ENCODE measurements at places on chromosomes 1 and 21.

DNA sequence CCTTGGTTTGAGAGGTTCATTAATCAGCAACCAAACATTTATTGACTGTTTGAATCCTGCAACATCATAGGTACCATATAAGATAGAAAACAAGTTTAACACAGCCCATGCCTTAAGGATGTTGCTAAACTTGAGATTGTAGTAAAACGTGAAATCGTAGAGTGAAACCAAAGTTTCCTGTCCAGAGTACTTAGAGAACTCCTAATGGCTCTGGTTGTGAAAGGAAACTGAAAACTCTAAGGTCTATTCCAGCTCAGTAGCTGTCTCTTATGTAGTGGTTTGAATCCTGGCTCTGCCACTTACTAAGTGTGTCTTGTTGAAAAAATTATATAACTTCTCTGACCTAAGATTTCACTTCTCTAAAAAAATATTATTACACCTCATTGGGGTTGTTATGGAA is 310.9 kb downstream of the NTNG1 start:
- DNase-seq = no peak

DNA sequence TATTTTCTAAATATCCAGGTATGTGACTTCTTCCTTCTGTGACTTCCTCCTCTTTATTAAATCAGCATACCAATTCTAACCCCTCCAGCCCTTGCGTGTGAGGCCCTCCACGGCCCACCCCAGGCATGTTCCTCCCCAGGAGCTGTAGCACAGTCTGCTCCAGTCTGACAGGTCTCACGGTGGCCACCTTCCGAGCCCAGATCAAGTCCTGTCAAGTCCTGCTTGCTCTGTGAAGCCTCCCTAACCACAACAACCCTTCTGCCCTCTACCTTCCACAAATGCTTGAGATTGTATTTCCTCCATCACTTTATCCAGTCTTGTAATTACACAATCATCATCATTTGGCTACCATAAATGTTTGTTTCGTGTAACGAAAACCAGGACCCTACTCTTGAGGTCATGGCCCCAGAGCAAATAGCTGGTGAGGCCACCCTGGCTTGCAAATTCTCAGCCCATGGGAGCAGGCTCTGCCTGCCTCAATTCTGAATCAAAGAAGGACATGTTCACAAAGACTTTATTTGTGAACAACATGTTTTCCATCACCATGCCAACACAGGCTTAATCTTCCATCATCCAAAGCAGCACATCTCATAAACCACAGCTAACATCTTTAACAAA is 33.0 kb upstream of the S100A7 start:
- no peak for DNase-seq

GRCh38 chr1:186782791-186783190 is 46.0 kb upstream of the PLA2G4A start:
- DNase-seq = no peak

DNA sequence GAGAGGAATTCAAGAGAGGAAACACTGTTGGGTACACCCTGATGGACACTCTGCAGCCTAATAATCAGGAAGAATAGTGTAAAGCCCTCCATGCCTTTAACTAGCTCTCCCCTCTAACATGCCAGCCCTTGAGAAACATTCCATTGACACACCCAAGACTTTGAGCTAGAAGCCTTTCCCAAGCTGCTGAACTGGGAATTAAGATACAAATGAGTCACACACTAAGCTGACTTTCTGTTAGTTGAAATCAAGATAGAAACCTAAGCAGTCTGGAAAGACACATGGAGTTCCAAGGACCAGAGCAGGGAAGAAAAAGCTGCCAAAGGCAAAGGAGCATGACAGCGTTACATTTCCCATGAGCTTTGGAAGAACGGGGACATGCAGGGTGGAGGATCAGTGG is 380.8 kb downstream of the NPHP4 start:
- DNase-seq = no peak

GRCh38 chr1:158043232-158043631 is 49.8 kb downstream of the KIRREL1 start:
- DNase-seq = no peak

- DNase-seq = no peak
Measured at GRCh38 chr1:25458541-25459298, 28.0 kb downstream of the MACO1 start.

DNA sequence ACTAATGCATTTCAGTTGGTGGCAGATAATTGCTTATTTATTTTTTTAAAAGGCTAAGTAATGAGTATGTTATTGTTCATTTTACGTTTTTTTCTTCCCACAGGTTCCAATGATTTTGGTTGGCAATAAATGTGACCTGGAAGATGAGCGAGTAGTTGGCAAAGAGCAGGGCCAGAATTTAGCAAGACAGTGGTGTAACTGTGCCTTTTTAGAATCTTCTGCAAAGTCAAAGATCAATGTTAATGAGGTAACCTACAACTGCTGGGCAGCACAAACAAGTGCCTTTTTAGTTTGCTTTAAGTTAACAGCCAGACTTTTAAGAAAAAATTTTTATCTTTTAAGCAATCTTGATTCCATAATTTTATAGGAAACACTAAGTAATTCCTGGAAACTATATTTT is 35.0 kb downstream of the INKA2 start:
- no peak for DNase-seq

DNA sequence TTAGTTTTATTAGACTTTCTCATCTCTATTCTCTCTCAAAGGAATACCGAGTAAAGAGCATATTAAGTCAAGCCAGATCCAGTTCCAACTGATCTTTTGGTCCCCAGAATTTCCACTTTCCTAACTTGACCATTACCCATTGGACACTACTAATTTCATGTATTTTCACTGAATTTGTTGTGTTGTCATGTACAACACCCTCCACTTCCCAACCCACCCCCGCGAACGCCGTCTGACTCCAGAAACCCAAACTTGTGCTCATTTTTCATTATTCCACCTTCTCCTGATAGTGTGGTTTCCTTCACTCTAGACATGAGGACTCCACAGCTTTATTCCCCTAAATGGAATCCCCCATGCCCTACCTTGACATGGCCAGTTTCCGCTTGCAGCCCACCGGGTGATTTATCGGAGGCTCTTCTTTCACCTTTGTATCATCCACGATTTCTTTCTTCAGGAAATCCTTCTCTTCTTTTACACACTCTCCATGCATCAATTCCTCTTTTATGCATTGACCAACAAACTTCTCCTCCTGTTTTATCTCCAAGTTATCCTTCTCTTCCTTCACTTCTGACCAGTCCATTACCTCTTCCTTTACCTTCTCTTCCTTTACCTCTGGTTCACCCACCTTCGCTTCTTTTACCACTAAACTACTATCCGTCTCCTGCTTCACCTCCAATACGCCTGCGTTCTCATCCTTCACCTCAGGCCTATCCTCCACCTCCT is 805 bp downstream of the ZNHIT6 start:
- no peak for DNase-seq

GRCh38 chr1:3924825-3925220 is 24.8 kb upstream of the C1orf174 start:
- no peak for DNase-seq

DNA sequence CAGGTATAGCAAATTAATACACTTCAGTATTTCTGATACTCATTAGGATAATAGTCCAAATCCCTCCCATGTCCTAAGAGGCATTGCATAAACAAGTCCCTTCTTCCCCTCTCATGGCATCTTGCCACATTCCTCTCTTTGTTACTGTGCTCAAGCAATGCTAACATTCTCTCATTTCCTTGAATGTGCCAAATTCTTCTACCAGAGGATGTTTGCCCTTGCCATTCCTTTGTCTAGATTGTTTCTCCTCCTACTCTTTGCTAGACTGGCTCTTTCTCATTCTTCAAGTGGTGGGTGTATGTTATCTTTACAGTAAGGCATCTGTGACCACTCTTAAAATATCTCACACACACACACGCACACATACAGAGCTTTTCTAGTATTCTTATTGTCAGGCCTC is 621.0 kb upstream of the CXADR start:
- no peak for DNase-seq

GRCh38 chr1:53461323-53462044 is 2.3 kb downstream of the DMRTB1 start:
- DNase-seq = no peak

DNA sequence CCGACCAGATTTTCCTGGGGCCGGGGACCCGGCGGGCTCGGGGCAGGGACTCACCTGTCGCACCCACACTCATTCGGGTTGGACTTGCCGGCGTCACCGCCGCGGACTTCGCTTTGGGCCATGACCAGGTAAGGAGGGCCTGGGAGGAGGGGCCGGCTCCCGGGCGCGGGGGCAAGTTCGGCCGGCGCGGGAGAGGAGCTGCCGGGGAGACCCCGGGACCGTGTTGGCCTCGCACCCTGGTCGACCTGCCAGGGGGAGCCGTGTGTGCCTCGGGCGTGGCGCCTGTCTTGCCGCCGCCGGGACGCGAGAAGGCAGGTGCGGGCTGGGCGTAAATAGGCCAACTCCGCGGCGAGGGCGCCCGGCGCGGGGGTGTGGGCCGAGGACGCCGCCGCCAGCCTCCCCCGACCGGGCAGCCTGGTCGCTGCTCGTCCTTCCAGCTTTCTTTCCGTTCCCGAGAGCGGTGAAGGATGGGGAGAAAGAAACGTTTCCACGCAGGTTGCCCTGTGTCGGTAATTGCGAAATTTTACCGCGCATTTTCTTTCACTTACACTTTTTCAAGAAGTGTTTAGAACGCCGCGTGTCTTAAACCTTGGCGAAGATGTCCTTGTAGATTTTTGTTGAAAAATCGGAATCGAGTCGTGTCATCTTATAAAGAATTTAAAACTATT is 558 bp downstream of the USP1 start:
- peak; percentile 52 for DNase-seq

DNA sequence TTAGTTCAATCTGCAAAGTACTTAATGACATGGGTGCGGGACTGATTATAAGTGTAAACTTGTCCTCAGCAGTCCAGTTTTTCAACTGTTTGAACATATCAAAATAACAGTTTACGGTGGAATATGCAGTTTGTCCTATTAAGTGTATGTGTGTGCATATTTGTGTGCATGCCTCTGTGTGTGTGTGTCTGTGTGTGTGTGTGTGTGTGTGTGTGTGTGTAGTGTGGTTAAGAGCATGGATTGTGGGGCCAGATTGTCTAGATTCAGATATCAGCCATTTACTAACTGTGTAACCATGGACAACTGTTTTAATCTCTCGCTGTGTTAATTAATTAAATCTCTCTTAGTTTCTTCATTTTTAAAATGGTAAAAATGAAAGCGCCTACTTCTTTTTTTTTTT is 39.0 kb downstream of the NEXN start:
- DNase-seq = no peak
